ENCODE measurements at places on chromosomes 2 and 18.

DNA sequence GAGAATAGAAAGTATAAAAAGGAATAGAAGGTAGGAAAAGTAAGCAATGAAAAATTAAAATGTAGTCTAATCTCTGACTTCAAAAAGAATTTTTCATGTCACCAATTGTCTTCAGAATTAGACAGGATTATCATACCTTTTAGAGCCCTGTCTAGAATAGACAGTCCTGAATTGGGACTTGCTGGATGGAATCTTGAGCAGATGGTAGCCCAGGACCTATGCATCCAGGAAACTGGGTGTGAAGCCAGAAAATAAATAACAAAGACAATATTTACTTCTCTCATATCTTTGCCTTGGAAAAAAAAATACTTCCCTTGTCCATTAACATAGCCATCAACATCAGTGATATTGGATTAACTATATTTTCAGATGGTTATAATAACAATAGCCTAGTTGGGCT is 97.8 kb upstream of the UNC80 start:
- no peak for DNase-seq

- DNase-seq: no peak
Observed at GRCh38 chr2:50181212-50181611, 850.7 kb downstream of the NRXN1 start.

DNA sequence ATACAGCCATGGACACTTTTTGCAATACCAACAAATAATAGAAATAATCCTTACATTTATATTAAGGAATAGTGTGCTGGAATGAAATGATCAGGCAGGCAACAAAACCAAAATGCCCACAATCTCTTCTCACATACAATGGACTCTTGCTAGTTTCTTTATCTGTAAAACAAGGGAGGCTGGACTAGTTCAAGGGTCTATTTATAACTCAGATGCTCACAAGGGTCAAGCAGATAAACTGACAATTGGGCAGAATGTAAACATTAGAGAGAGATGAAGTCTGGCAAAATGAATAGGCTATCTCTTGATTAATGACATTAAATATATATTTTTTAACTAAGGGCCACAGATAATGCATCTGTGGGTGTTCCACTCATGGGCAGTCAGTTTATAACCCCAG is 11.4 kb downstream of the PPIL3 start:
- DNase-seq: no peak

DNA sequence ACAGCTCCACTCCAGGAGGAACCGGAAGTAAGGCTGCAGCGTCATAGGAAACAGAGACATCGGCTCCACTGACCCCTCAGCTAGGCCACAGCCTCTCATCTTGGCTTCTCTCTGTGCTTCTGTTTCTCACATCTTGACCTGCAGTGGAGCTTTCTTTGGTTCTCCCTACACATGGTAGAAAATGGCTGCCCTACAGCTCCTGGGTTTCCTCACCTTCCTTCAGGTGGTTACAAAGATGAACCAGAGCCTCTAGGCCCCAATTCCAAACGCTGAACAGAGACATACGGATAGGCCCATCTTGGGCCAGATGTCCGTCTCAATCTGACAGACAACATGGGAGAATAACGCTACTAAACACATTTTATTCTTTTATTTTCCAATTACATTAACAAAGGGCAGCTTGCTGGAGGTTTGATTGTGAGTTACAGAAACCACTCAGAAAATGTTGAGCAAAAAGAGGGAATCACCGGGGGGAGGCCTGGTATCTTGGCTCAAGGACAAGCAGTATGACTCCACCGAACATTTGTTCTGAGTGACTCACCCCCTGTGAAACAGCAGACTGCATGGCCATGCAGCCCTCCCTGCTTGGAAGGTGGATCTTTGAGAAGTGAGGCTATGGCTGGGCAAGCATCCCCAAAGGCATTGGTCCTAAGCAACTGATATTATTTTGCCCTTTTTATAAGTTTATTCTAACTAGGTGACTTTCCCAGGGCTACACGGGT is 303.5 kb downstream of the CDCA7 start:
- no peak for DNase-seq

- no peak for DNase-seq
Observed at GRCh38 chr2:20186078-20186854, 38.7 kb downstream of the SDC1 start.
